ENCODE measurements at places on chromosomes 6 and 20.
A peak's percentile ranks its signal among the peaks of the same experiment; 100 is the strongest.

GRCh38 chr6:80214436-80215022, 108.1 kb downstream of the BCKDHB start:
- H3K4me3 ChIP-seq = no peak overlapping the region
- peaks cover 7% of the 10 kb centered on the region for H3K4me1 ChIP-seq
- H3K27ac ChIP-seq = no peak overlapping the region
- H3K36me3 ChIP-seq = peaks cover 1% of the 10 kb centered on the region

DNA sequence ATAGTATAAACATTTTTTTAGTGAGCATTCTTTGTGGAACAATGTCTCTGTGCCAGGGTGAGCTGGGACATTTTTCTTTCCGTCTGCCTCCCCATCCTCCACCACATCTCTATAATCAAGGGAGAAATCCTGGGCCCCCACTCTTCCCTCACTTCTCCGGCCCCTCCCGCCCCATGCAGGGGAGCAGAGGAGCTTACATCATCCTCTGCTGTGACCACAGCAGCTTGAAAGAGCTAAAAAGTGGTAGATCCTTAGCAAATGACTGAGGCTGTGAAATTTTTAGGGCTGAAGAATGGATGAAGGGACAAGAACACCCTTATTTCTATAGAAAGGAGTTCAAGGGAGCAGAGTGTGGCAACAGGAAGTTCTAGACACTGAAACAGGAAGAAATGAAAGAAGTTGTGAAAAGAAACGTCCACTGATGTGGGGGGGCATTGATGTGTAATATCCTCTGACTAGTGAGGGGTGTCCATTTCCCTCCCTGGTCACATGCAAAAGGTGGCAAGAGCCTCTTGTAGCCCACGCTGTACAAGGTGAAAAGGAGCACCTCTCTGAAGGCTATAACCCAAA, 380.3 kb upstream of the JARID2 start:
- H3K4me1 ChIP-seq = peaks cover 28% of the 10 kb centered on the region
- peak overlapping the region; percentile 9 for H3K27ac ChIP-seq
- H3K27me3 ChIP-seq = peaks cover 3% of the 10 kb centered on the region
- no peak overlapping the region for H3K4me3 ChIP-seq

DNA sequence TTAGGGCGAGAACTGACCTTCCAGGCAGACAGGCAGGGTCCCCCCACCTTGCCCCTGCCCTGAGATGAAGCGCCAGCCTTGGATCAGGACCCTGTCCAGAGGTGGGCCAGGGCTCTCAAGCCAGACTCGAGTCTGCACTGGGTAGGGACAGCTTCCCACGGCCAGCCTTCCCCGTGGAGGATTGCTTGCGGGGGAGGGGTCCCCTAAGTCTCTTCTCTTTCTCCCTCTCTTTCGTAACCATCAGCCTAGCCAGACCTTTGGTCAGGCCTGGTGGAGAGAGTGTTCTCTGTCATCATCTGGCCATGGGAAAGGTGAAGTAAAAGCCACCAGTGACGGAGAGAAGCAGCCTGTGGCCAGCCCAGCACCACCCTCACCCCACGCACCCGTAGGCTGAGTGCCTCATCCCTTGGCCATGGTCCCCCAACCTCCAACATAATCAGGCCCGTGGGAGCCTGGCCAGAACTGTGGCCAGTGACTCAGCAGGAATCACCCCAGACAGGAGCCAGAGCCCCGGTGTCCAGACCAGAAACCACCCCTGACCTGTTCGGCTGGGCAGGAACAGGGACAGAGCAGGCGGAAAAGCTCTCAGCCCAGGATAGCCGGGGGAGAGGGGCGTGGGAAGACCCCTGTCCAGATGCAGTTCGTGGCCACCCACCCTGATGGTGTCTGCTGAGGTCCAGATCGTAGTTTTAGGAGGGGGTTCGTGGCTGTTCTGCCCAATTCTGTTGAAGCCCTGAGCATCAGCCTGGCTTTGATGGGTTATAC, 47.1 kb downstream of the SNAI1 start:
- H3K36me3 ChIP-seq = no peaks in the 10 kb centered on the region
- H3K4me3 ChIP-seq = no peak overlapping the region
- H3K4me1 ChIP-seq = no peaks in the 10 kb centered on the region
- no peak for DNase-seq

DNA sequence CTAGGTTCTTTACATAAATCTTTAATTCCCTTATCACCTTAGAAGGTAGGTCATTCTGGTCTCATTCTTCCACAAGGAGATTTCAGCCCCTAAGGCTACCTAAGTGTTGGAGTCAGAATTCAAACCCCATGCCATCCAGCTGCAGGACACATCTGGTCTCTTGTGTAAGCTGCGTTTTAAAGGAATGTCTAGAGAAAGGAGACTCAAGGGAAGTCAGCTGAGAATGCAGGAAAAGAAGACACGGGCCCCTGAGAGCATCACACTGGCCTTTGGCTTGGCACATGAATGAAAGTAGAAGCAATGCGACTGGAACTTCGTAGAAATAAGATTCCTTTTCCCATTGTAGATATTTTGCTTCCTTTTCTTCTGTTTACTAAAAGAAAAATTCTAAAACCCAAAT, 76.7 kb upstream of the SYNJ2 start:
- no peaks in the 10 kb centered on the region for H3K27me3 ChIP-seq
- no peak overlapping the region for H3K27ac ChIP-seq
- peaks cover 29% of the 10 kb centered on the region for H3K4me1 ChIP-seq
- H3K4me3 ChIP-seq = no peak overlapping the region
- no peak for DNase-seq

DNA sequence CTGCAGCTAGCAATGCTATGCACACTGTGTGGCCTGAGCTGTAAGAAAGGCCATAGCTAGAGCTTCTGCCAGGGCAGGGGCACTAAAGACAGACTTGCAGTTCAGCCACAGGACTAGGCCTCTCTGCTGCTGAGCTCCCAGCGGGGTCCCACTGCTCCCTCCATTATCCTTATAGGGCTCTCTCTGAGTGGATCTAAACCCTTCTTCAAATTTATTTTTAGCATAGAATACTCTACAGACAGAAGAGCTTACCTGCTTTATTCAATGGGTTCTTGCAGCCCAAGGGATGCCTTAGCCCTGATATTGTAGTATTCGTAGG, 100.9 kb upstream of the MLN start:
- H3K27me3 ChIP-seq = peaks cover 2% of the 10 kb centered on the region
- DNase-seq = no peak
- H3K27ac ChIP-seq = peak overlapping the region; percentile 89

DNA sequence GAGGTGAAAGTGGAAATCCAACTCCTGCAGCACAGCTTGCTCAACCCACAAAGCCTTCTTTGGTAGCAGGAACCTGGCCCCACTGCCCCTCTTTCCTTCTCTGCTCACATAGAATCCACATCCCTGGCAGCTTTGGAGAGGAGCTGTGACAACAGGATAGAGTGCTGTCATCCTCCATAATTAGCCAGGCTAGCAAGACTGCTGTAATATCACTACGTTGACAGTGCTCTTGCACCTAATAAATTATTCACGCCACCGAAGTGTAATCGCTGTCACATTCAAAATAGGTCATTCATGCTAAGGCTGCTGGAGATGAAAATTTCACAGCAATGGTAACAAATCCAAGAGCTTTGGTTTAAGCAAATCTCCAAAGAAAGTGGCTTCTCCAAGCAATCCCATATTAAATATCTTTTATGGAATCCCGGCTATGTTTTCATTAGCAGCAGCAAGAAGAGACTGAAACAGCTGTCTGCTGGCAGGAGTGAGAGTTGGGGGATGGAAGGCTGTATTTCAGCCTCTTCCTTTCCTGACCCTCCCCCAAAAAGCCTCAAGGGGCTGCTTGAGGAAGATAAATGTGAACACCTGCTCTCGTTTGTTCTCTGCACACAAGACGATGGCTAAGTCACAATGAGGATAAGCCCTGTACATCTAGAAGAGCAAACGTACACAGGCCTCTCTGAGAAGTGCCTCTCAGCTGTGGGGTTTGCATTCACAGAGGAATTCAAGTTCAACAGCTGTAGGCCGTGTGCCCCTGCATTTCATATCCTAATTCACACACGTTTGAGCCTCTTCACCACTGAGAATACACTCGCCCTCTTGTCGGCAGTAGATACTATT, 16.5 kb downstream of the RIPOR2 start:
- H3K36me3 ChIP-seq = peaks cover 25% of the 10 kb centered on the region
- H3K4me1 ChIP-seq = peaks cover 82% of the 10 kb centered on the region

GRCh38 chr6:39992861-39993622, 58.8 kb upstream of the MOCS1 start:
- H3K27me3 ChIP-seq = no peaks in the 10 kb centered on the region
- no peak overlapping the region for H3K27ac ChIP-seq
- no peak for DNase-seq
- no peaks in the 10 kb centered on the region for H3K36me3 ChIP-seq
- no peaks in the 10 kb centered on the region for H3K4me1 ChIP-seq
- no peak overlapping the region for H3K4me3 ChIP-seq

DNA sequence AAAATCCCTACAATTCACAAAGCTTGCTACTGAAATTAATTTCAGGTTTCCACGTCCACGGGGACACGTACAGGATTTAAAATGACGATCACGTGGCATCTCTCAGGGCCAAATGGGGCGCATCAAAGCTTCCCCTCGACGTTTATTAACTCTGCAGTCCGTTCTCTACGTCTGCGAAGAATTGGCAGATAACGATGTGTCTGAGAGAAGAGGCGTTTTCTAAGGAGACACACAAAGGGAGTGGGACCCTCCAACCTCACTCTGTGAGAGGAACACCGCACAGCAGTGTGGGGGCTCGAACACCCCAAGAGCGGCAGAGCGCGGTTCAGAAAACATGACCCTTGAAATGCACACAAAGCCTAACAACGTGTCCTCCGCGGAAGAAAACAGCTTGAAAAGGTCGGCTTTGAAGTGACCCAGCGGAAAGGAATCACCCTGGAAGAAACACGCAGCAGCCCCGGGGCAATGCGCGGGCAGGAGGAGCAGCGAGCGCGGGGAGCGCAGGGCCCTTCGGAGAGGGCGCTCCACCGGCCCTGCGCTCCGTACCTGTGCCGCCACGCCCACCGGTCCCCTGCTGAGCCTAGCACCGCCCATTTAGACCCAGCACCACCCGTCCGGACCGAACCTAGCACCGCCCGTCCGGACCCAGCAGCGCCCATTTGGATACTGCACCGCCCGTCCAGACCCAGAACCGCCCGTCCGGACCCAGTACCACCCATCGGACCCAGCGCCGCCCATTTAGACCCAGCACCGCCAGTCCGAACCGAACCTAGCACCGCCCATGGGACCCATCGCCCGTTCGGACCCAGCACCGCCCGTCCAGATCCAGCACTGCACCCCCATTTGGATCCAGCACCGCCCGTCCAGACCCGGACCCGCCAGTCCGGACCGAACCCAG, 1.1 kb upstream of the AFDN start:
- peak overlapping the region; percentile 61 for H3K27ac ChIP-seq
- H3K36me3 ChIP-seq = peaks cover 4% of the 10 kb centered on the region
- DNase-seq = no peak
- H3K4me3 ChIP-seq = peak overlapping the region; percentile 89

- no peaks in the 10 kb centered on the region for H3K27me3 ChIP-seq
- H3K36me3 ChIP-seq = peaks cover 56% of the 10 kb centered on the region
- peak overlapping the region; percentile 88 for H3K27ac ChIP-seq
- H3K4me3 ChIP-seq = peak overlapping the region; percentile 83
Observed at GRCh38 chr20:53580376-53581111, 13.1 kb downstream of the ZNF217 start.

GRCh38 chr6:20202324-20202658, 10.0 kb downstream of the MBOAT1 start:
- no peaks in the 10 kb centered on the region for H3K27me3 ChIP-seq
- no peak overlapping the region for H3K4me3 ChIP-seq
- H3K36me3 ChIP-seq = peaks cover 18% of the 10 kb centered on the region
- no peak for DNase-seq
- H3K27ac ChIP-seq = peak overlapping the region; percentile 30

GRCh38 chr6:105789935-105790334, 296.2 kb upstream of the PRDM1 start:
- H3K36me3 ChIP-seq = peaks cover 8% of the 10 kb centered on the region
- H3K4me1 ChIP-seq = peaks cover 85% of the 10 kb centered on the region
- no peak overlapping the region for H3K27ac ChIP-seq
- H3K27me3 ChIP-seq = no peaks in the 10 kb centered on the region
- no peak for DNase-seq

DNA sequence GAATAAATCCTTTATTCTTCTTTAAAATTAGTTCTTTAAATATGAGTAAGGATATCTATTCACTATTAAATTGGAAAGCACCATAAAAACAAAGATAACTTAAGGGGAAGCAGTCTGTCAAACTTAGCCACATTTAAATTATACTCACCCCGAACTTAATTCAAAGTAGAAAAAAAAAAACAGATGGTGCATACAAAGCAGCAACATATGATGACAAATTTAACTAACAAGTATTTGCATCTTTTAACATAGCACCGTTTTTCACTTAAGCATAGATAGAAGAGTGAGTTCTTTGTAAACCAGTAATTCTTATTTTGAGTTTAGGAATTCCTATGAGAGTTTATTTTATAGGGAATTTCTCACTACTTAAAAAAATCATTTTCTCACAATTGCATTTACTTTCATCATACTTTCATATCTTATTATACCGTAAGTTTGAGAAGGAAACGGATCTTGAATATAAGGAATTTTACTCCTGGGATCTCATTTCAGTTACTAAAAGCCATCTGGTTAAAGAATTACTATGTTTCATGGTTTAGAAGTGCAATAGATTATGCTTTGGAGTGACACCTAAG, 828.2 kb upstream of the MAP3K7 start:
- no peak for DNase-seq
- H3K4me3 ChIP-seq = no peak overlapping the region
- H3K27ac ChIP-seq = no peak overlapping the region
- no peaks in the 10 kb centered on the region for H3K27me3 ChIP-seq
- H3K36me3 ChIP-seq = no peaks in the 10 kb centered on the region
- no peaks in the 10 kb centered on the region for H3K4me1 ChIP-seq

DNA sequence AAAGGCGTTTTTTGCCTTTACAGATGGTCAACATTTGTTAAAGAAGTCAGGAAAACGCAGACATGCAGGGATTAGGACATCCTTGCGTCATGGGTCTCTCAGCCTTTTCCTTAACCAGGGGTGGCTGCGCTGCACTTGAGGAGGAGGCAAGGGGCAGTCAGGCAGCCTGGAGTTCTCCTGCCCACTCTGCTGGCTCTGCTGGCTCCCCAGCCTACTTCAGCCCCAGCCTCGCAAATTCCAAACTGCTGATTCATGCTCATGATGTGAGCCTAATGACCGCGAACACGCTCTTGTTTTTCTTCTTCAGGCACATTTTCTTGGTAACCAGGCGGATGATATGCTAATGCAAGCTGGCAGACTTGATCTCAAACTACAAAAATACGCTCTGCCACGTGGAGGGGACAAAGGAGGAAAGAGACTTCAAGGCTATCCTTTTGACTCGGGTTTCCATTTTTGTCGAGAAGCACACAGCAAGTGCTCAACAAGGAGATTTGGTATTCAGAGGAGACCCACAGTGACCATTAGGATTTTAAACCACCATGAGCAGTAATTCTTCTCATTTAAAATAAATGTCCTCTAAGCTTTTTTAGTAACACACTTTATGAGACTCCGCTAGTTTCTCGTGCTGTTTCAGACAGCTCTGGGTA, 290.3 kb upstream of the STXBP5 start:
- no peak overlapping the region for H3K4me3 ChIP-seq
- DNase-seq = no peak
